ENCODE measurements at places on chromosomes 5 and 9.

DNA sequence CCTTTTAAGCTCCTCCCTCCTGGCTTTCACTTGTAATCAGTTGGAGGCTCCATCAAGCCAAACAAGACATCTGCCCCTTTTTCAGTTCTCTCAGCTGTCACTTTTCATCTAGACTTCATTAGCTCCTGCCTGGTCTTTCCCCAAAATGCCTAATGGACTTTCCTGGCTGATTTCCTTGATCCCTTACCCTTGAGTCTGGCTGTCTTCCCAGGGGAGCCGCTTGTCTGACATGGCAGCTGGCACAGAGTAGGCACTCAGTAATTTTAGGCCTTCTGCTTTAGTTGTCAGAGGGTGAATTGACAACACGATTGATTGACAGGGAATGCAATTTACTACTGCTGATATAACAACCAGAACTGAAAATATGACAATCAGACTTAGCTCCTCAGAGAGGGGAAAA lies 2.1 kb downstream of the C9orf153 start:
- DNase-seq = no peak

DNA sequence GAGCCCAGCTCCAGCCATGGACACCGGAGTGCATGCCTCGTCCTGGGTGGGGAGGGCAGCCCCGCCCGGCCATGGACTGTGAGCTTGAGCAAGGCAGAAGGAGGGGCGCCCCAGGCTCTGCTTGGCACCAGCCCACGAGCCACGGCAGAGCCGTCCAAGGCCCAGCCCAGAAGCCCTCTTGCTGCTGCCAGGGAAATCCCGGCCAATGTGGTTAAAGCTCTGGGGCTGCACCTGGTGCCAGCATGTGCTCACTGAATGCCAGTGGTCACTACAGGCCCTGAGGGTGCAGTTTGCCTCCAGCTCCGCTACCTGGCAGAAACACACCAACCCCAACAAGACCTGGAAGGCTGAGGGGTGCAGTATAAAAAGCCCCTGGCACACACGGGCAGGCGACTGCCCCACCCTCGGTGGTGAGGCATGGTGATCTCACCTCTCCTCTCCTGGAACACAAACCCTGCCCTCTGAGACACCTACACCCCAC lies 11.8 kb downstream of the BRD3 start:
- no peak for DNase-seq

DNA sequence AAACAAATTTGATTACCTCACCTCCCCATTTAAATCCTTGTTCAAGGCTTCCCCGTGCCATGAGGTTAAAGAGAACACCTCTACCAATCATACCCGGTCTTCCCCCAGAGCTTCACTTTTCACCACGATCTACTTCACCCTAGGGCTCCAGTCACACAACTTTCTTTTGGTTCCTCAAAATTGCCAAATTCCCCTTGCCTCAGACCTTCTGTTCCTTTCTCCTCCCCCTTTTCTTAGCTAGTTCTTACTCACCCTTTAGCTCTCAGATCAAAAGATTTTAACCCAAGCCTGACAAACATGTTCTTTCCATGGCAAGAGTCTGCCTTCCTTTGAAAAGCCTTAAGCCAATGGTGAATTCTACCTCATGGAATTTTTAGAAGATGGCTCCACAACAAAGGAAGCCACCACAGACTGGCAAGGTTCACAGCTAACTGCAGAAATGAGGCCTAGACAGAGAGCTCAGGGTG lies 56.7 kb downstream of the MAPKAP1 start:
- DNase-seq = no peak

- no peak for DNase-seq
These were observed 103.9 kb downstream of the ST8SIA4 start for GRCh38 chr5:100799166-100799565.

DNA sequence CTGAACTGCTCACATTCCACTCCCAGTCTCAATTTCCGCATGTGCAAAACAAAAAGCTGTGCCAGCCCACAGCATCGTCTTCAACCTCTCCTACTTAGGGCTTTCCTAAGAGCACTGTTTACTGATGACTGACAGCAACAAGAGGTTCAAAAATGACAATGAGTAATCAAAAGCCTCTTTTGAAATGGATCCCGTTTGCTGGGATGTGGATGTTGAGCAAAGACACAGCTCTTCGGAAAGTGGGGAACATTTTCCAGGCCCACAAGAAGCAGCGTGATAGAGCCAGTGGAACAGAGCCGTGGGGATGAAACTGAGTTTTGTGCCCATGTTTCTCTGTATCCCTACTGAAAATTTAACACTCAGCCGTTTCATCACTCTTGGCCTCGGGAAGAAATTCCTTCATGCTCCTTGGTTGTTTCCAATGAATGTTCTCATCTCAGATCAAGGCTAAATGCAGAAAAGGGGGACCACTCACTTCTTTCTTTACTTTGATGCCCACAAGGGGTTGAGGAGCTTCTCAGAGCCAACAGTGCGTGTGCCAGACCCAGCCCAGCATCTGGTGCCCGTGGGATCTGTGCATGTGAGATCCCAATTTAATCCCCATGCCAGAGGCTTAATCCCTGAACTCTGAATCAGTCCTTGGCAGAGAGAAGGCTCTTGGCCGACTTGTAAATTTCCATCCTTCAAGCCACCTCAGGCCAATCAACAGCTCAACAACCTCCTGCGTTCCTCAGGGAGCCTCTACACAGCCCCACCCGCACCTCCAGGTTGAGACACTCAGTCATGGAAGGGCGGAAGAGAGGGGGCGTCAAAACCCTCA lies 230.2 kb upstream of the DAPK1 start:
- DNase-seq = no peak

GRCh38 chr9:26413611-26414010 lies 479.0 kb downstream of the CAAP1 start:
- DNase-seq = no peak

- no peak for DNase-seq
These were observed 24.7 kb downstream of the TRIM14 start for GRCh38 chr9:98094316-98094715.

DNA sequence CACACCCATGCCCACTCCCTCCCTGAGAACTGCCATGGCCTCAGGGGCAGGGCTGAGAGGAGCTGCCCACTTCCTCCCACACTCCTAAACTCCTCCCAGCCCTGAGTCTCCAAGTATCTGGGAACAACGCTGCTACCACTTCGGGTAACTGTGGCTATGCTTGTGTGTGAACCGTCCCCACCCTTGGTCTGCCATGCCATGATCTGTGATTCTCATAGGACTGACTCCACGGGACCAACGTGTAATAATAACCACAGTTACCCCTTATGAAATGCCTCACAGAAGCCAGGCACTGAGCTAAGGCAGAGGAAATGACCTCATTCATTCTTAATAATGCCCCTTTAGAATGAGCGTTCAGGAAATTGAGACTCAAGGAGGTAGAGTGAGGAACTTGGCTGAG lies 103.9 kb upstream of the SMIM23 start:
- DNase-seq = no peak

DNA sequence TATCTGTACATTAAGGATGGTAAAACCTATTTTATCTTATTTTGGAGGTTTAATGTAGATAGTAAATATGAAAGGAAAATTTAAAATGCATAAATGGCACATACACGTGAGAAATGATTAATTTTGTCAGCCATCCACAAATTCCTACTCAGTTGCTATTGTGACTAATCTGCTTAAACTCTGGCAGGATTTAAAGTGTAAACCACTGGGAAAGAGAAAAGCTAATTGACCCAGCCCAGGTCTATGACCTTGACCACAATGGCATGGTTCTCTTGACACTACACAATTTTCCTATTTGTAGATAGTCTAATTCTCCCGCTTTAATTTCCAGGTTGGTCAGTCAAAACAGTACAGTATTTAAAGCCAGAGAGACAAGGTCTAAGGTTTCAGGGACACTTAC lies 459.0 kb upstream of the KLF4 start:
- no peak for DNase-seq

DNA sequence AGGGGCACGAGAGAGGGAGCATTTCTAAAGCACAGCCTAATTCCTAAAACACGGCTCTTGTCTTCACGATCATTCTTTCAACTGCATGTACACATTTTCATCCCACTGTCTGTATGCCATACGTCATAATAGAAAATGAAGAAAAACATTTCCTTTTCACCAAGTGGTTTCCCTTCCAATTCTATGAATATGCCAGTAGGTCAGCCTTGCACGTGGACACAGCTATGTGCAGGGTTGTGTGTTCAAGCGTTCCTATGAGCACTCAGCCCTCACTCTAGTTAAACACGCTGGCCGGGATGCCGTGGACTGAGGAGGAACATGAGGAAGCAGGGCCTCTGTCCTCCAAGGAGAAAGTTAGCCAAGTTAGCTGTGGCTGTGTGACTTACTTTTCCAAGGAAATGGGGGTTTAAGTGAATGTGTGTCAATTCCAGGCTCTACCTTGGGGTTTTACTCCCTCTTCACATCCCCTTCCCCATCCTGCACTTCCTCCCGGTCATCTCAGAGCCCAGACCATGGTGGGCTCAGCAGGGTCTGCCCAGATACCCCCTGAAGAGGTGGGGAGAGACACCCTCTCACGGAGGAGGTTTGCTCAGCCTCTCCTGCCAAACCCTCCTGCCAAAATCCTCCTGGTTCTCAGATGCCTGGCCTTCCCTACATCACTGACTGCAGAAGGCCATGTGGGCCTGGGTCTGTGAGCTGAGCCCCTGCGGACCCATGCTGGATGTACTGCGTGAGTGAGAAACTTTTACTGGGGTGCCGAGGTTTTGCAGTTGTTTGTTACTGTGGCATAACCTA lies 230.6 kb downstream of the FSTL4 start:
- no peak for DNase-seq

DNA sequence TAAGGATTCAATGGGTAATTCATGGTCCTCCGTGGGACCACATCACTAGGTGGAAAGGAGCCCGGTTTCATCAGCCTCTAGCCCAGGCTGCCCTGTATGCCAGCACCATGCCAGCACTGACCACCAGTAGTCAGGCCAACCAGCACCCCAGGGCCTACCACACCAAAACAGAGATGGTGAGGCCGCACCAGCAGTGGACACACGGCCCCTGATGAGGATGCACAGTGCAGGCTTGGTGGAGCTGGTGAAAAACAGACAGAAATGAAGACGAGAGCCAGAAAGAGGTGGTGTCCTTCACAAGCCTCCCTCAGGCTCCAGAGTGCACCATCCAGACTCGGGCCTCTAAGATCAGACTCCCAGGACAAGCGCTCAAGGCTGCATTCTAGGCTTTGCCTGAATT lies 128.2 kb downstream of the MED10 start:
- DNase-seq = no peak

DNA sequence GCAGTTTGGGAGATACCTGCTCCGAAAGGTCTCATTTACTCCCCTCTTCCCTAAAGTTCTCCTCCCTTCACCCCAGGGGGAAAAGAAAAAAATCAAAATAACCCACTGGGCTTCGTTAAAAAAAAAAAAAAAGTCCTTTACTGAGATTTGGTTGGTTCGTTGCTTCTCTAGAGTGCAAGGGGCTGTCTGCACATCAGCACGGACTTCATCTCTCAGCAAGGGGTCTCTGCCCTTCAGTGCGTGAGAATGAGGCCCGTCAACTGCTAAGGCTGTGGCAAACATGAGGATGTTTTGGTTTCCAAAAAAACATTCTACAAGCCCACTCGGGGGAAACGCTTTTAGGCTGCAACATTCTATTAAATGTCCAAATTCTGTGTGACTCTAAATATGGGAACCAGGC lies 10.0 kb downstream of the BARHL1 start:
- no peak for DNase-seq

GRCh38 chr9:93081081-93081529 lies 14.9 kb upstream of the CARD19 start:
- no peak for DNase-seq

GRCh38 chr5:156695774-156696173 lies 154.3 kb upstream of the PPP1R2B start:
- no peak for DNase-seq

GRCh38 chr5:106454651-106455415 lies 1215.9 kb downstream of the EFNA5 start:
- DNase-seq = peak; percentile 20

- no peak for DNase-seq
These were observed 296.7 kb downstream of the ARL15 start for GRCh38 chr5:54013556-54014194.

GRCh38 chr5:122126177-122126755 lies 3.1 kb upstream of the ZNF474 start:
- no peak for DNase-seq

- no peak for DNase-seq
These were observed 192.9 kb upstream of the HMHB1 start for GRCh38 chr5:143619040-143619439.

DNA sequence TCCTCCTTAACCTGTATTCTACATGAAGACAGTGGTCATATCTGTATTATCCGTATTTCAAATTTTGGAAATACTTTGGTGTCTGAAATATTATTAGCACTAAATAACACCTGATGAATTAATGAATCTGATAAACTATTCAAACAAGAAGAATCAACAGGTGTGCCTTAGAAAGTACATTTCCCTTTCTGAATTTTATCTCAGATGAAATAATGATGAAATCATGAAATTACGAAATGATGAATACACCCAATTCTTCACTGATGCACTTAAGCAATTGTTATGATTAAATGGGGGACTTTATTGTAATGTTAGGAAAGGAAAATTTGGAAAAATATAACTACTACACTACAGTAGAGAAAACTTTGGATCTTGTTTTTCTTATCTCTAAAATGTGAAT lies 313.6 kb downstream of the HCN1 start:
- no peak for DNase-seq

- no peak for DNase-seq
These were observed 35.1 kb upstream of the PCA3 start for GRCh38 chr9:76729116-76729515.

DNA sequence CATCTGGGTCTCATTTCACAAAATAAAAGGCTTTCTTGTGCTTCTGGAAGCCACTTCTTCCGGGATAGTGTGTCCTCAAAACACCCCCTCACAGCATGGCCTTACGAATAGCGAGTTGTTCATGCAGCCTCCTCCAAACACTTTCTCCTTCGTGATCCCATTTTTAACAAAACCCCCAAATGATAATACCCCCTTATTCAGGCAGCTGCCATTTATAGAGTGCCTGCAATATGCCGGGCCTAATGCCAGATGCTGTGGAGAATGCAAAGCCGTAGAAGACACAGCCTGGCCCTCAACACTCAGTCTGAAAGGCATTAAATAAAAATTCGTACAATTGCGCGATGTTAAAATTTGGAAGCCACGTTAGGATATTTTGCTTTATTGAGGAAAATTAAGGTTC lies 66.4 kb upstream of the SLC44A1 start:
- no peak for DNase-seq

- no peak for DNase-seq
These were observed 87.6 kb downstream of the ANKRD55 start for GRCh38 chr5:56145511-56145910.

- no peak for DNase-seq
These were observed 49.5 kb downstream of the ADAMTS2 start for GRCh38 chr5:179295778-179296149.

- no peak for DNase-seq
These were observed 388.0 kb downstream of the TMEM232 start for GRCh38 chr5:110338341-110339083.
